ENCODE measurements at places on chromosomes 6 and 20.

- no peak for DNase-seq
Measured at GRCh38 chr20:58111310-58112016, 117.0 kb downstream of the ANKRD60 start.

DNA sequence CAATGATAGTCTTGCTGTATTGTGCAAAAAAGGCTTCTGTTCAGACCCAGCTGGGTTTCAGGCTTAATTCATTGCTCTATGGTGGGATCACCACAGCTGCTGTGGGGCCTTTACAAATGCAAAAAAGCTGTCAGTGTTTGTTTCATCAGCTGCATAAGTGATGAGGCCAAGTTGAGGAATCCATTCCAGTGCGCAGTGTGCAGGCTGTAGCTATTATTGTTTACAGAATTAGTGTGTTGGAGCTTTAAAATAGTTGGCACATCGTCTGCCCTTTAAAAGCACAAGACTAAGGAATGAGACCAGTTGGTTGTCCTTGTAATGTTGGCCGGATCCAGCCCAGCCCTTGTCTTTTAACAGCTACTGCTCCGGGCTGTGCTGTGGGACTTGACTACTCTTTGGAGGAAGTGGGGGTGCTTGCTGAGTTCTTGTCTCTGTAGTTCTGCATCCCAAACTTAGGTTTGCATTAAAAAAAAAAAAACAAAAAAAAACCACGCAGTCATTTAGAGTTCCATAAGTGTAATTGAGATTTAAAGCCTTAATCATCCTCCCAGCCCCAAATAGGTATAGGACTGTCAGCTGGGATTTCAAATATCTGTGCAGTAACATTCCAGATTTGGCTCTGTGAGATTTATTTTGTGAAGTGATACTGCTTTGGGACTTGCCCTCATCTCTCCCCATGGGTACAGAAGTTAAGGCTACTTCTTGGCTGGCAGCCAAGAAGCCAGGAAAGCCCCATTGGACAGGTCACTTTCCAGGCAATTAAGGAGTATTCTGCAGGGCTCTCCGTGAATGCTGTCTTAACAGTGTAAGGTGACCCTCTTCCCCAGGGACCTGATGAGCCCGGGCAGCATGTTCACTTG, 19.3 kb downstream of the JARID2 start:
- DNase-seq: no peak

- no peak for DNase-seq
Measured at GRCh38 chr6:109428889-109429477, 11.4 kb downstream of the PPIL6 start.

DNA sequence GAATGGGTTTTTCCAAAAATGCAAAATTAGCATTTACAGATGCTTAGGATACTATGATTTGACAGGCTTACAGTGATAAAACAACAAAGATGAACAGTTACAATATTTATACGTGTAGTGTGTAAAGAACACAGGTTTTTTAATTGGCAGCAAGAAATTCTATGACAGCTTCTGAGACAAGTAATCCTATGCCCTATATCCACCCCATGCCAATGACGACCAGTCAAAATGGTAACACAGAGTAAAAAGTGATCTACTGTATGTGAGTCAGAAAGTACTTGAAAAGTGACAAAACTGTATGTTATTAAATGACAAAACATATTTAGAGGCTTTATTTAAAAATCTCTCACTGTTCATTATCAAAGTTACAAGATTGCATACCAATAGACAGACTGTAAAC, 99.5 kb downstream of the PRDM1 start:
- no peak for DNase-seq

- DNase-seq: no peak
Measured at GRCh38 chr6:53168516-53169267, 20.1 kb upstream of the GCM1 start.

- no peak for DNase-seq
Measured at GRCh38 chr6:104795363-104795762, 64.4 kb downstream of the HACE1 start.
